Activated gamma-delta T cell treated with anti-CD3 and anti-CD28 coated beads, Interleukin-2, amount 50 U/mL, for 16 hours (primary cell): ENCODE measurements at places on chromosomes 12 and 14.

DNA sequence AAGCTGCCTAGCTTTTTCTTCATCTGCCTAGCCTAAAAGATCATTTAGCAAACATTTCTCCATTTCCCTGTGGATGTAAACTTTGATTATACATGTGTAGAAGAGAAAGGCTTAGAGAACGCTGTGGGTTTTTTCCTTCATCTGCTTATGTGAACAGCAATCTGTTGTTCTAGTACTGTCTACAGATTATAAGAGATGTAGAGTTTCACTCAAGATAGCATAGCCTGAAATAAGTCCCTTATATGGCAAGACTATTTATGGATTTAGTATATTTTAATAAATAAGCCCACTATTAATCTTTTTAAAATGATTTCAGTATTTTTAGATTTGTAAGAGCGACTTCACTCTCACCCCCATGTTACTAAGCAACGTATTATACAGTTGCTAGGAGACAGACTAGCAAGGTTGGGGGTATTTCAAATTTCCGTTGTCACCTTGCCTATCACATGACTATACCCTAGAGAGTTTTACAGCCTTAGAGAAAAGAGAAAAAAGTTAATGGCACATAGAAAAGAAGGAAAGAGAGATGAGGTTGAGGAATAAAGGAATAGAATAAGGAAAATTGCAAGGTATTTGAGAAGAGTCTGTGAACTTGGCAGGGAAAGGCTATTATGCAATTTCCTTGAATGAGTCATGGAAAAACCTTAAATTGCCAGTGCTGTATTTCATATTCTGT is 12.2 kb upstream of the TUBA1A start:
- no peak for DNase-seq

DNA sequence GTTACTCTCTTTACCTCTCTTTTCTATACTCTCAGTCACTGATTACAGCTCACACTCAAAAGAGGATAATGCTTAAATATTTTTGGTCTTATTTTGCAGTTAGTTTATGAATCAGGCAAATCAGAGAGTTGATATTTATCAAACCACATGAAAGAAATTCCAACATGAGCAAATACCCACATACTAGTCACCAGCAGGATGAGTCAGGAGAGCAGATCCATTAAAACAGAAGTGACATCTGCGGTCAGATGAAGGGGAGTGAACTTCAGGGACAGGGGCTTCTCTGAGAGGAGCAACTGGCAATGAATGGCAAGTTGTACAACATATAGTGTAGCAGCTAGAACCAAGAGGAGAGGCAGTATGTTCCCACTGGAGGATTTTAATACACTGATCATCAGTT is 258.7 kb downstream of the SYT10 start:
- no peak for DNase-seq

GRCh38 chr12:51923506-51924365 is 16.4 kb downstream of the ACVRL1 start:
- peak; percentile 24 for DNase-seq

- DNase-seq = no peak
Observed at GRCh38 chr12:79857675-79858074, 77.2 kb downstream of the PPP1R12A start.

DNA sequence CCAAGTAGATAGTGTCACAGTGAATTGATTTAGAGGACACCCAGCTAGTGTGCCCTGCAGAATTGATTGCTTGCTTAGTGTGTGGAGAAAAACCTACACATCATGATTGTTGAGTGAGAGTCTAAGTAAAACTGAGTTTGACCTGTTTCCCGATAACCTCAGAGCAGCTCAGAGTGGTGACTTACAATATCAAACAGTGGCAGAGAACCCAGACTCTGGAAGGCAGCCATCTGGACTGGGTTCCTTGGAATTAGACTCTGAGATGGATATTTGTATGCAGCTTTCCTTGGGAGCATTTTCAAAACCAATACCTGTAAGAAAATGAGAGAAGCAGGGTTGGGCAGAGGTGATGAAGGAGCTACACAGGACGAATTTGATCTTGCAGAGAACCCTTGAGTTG is 109.8 kb downstream of the IPO8 start:
- DNase-seq = no peak

DNA sequence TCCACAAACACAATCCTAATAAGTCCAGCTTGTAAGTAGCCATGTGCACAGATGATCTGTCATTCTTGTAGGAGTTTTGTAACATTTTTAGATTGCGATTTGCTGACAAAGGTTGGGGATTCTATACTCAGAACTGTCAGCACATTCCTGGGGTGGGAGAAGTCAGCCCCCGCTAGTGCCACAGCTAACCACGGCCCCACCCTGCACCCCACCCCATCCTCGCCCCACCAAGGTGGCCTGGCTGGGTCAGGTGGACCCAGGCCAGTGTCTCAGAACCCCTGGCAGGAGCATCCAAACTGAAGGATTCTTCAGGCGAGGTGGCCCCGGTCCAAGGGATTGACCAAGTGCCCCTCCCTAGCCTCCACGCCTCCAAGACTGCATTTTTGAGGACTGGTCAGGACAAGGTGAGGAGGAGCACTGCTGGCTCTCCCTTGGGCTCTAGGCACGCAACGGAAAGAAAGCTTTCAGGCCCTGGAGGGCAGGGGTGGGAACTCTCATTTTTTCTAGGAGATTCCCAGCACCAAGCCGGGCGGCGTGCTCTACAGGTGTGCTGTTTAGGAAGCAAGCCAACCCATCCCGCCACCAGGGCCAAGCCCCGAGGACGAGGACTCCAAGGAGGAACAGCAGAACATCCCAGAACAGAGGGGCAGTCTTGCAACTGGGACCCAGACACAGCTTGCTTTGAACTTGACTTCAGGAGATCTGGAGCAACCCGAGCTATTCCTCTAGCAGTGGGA is 172.8 kb downstream of the BCL11B start:
- DNase-seq = no peak

DNA sequence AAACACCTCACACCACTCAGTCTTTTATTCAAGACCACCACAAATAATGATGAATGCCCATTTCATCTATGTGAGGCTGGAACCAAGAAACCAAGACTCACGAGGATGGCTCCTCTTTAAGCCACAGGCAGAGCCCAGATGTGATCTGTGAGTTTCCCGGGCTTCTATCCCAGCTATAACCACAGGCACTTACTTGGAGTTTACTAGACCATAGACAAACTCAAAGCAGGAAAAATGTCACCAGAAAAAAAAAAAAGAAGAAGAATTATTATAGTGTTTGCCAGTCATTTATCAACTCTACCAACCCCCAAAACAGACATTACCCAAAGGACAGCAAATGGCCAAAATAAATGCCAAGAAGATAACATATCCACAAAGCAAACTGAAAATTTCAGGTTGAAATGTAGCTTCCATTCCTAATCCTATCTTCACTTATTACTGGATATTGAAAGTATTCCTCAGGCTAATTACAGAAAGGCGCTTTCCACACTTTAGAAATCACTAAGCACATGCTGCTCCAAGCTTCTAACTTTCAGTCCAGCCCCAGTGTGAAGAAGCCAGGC is 44.7 kb downstream of the ZFYVE1 start:
- no peak for DNase-seq

- DNase-seq = no peak
Observed at GRCh38 chr14:51302295-51303030, 62.4 kb downstream of the TMX1 start.
